ENCODE measurements at places on chromosomes 2 and 18.

DNA sequence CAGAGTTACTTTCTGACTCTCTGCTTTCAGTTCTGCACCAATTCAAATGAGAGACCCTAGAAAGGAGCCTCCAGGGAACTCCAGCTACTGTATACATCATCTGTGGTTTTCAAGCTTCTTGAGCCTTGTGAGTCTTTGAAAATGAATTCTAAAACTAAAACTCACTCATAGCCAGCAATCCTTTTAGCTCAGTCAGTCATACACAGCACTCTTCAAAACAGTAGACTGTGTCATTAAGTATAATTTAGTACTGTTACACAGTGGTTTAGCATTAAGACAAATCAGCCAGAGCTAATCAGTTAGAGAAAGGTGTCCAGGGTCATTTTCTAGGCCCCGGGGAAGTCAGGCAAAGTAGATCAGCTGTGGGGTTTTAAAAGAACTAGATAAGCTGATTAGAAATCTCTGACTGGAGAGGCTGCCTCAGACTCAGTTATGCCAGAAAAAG, 322.1 kb upstream of the THUMPD2 start:
- no peak for DNase-seq

DNA sequence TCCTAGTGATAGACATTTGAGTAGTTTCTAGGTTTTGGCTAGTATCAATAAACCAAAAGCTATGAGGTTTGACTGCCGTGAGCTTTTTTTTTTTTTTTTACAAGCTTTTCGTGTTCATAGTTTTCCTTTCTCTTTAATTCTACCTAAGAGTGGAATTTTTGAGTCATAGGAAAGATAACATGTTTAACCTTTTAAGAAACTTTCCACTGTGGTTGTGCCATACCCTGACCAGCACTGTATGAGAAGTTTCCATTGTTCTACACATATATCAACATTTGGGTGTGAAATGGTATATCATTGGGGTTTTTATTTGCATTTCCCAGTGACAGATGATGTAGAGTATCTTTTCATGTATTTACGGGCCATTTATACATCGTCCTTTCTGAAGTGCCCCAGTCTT, 31.7 kb downstream of the UBE2F start:
- no peak for DNase-seq

GRCh38 chr2:218263817-218264641, 3.2 kb downstream of the GPBAR1 start:
- DNase-seq: no peak

DNA sequence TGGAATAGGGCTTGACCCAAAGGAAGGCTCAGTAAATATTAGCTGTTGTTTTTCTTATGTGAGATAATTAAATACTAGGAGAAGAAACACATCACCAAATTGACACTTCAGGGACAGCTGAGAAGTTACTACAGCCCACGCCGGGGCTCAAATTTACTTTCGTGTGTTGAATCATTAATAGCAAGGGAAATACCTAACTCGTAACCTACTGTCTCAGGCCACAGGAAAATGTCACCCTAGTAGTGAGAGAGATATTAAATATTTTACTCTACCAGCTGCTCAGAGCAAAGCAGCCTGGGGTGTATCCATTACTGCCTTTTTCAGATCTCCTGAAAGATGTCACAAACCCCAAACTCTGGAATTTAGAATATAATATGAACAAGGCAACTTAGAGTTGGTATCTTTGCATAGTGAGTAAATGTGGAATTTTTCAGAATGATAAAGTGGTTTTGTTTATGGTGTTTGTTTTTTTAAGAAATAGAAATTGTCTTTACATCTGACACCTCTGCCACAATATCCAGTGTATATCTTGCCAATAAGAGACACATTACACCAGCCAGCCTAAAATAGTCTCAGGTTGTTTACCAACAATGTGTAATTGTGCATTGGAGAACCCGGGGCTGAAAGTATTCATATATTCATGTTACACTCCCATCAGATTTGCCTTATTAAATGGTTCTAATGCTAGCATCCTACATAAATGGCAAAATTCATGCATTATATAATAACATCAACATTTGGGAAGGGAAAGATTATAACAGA, 48.4 kb downstream of the ATP8B1 start:
- DNase-seq: no peak

DNA sequence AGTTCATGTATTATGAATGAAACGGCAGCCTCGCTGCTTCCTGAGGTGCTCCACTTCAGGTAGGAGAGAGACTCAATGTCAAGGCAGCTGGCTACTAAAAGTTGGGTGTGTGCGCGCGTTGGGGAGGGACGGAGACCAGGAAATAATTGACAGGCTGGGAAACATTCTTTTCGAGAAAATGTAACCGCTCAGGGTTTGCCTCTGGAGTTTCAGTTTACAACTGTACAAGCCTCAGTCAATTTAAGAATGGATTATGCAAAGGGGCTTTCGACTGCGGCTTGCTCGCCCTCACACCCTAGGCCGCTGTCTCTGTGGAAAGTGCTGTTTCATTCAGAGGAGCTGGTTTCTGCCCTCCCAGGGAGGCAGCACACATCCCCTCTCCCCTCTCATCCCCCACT, 4.4 kb upstream of the SPRED2 start:
- DNase-seq: no peak

- DNase-seq: no peak
These were observed 60.6 kb upstream of the LYPD1 start for GRCh38 chr2:132730611-132731010.

DNA sequence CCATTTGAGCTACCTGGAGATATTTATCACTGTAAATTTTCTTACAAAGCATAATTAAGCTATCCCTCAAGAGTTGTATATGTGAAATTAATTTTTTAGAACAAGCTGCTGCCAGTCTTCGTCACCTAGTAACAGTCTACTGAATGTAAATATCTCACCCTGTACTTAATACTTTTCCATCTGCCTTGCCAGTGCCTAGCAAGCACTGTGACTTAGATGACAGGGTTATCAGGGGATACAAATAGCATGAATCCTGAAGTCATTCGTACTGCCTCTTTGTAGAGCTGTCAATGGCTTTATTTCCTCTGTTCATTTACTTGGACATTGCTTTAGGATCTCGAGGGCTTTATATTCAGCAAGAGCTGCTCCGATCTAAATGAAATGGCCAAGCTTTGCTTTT, 763.6 kb downstream of the ADCYAP1 start:
- DNase-seq: no peak

GRCh38 chr2:240369801-240370585, 65.5 kb upstream of the GPC1 start:
- DNase-seq: peak; percentile 43

DNA sequence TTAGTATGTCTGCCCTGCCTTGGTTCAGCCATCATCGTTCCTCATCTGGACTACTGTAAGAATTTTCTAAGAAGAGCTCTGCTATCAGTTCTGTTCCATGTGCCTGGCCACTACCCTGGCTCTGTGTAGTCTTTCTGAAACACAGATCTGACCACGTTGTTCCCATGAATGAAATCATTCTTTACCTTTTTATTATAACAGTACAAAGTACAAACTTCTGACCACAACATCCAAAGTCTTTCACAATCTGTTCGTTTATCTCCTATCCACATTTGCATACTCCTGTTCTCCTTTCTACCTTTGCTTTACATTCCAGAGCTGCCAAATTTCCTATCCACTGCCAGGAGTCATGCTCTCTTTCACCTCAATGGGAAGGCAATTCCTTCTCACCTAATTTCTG, 284.6 kb upstream of the LRP1B start:
- DNase-seq: peak; percentile 36

- DNase-seq: no peak
These were observed 9.6 kb upstream of the ALPK2 start for GRCh38 chr18:58638441-58638840.

- no peak for DNase-seq
These were observed 50.2 kb downstream of the TGOLN2 start for GRCh38 chr2:85277416-85278158.

GRCh38 chr2:102064679-102065674, 73.2 kb downstream of the IL1R2 start:
- peak; percentile 24 for DNase-seq

DNA sequence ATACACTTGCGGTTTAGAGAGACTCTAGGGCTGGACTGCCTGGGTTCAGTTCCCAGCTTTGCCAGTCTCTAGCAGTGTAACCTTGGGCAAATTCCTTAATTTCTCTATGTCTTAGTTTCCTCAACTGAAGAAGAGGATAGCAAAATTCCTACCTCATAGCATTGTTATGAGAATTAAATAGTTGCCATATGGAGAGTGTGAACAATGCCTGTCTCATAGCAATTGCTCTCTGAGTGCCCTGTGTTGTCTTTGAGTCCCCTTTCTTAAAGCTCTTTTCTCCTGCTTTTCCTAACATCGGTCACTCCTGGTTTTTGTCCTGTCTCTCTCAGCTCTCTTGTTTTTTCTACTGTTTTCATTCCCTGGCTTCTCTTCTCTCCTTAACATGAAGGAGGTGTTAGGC, 116.8 kb upstream of the ALPP start:
- no peak for DNase-seq

DNA sequence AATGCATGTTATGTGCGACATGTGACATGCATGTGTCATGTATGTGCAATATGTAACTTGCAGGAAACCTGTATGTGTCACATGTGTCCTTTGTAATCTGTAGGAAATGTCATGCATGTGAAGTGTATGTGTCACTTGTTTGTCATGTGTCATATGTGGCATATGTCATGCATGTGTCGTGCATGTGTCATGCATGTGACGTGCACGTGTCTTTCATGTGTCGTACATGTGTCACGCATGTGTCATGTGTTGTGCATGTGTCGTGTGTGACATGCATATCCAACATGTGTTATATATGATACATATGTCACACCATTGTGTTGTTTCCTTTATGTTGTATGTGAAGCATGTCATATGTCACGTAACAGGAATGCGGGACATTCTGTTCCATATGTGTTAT, 2153.2 kb upstream of the PIK3C3 start:
- DNase-seq: no peak

- DNase-seq: no peak
These were observed 88.3 kb upstream of the MBOAT2 start for GRCh38 chr2:9091811-9092210.

GRCh38 chr2:44397447-44398175, 35.9 kb downstream of the CAMKMT start:
- DNase-seq: no peak

DNA sequence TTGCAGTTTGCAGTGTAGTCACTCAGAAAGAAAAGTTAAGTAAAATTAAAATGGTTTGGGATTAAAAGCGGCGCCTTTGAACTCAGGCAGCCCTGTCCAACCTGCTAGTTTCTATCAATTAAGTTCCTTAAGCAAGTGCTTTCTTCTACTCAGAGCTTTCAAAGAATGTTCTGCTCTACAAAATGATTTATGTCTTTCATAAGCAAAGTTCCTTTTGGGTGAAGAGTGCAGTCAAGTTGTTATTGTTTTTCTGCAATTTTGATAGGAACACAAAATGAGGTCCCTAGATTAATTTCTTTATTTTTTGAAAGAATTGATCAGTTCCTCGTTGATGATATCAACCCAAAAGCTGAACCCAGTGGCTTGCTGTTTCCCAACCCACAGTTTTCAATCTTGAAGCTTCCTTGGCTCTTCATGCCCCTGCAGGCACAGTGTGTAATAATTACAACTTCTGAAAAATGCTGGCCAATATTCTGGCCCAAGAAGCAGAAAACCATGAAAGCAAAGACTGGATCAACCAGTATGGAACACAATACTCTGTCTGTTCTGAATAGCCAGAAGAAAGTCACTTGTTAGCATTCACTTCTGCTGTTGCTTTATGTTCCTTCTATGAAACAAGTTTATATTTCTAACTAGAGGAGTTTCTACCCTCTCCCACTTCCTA, 89.1 kb downstream of the TGIF1 start:
- DNase-seq: peak; percentile 33

GRCh38 chr2:214830794-214831346, 21.4 kb upstream of the BARD1 start:
- peak; percentile 47 for DNase-seq

- DNase-seq: no peak
These were observed 41.3 kb downstream of the RAB10 start for GRCh38 chr2:26075173-26075572.

DNA sequence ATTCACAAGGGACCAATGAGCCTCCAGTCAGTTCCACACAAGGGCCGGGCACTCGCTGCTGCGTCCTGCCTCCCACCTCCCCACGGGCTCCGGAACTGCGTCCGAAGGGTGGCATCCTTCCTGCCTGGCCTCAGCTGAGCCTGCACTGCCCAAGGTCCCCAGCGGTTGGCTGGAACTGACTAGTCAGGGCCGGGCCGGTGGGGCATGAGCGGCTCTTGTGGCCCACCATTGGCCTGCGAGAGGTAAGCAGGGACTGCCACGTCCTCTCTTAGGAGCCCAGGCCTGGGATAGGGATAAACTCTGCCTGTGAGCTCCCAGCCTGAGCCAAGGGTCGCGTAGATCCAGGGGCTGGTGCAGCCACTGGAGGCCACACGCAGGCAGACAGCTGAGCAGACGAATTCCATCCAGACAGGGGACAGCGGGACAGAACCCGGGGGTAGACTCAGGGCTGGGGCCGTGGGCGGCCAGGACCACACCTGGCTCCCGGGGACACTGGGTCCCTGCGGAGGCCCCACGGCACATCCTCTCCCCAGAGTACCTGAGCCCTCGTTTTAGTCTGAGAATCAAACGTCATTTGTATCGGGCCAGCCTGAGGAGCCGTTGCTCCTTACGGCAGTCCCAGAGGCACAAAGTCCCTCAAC, 148.4 kb downstream of the ZNF516 start:
- no peak for DNase-seq

DNA sequence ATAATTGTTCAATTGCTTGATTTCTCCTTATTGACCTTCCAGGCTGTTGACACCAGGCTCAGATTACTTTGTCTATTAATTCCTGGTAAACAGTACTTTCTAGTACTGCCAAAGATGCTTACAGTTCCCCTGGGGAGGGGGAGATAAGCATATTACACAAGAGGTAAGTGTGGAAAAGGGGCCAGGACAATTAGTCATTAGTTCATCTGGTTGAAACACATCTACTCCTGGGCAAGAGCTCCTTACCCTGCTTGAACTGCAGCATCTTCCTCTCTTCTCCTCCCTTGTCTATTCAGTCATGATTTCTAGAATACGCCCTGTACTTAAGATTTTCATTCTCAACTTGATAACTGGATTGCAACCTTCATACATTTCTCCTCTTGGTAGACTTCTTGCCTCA, 10.4 kb upstream of the SPATS2L start:
- DNase-seq: no peak

DNA sequence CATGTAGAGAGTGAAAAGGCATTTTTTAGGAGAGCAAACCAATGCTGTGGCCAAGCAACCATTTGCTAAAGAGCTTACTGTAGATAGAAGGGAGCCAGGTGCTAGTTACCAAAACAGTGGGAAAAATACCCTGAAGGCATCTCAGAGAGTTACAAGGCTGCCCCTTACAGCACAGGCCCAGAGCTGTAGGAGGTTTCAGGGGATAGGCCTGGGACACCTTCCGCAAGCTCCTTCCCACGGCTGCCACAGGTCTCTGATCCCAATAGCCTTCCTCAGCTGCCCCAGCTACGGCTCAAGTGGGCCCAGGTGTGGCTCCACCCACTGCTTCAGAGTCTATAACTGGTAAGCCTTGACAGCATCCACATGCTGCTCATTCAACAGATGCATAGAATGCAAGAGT, 18.2 kb upstream of the PPM1B start:
- no peak for DNase-seq

- DNase-seq: peak; percentile 37
These were observed 34.0 kb downstream of the TSHZ1 start for GRCh38 chr18:75244351-75245313.

GRCh38 chr2:121804340-121804739, 48.9 kb downstream of the TSN start:
- no peak for DNase-seq
